ENCODE measurements at places on chromosomes 7 and 10.

DNA sequence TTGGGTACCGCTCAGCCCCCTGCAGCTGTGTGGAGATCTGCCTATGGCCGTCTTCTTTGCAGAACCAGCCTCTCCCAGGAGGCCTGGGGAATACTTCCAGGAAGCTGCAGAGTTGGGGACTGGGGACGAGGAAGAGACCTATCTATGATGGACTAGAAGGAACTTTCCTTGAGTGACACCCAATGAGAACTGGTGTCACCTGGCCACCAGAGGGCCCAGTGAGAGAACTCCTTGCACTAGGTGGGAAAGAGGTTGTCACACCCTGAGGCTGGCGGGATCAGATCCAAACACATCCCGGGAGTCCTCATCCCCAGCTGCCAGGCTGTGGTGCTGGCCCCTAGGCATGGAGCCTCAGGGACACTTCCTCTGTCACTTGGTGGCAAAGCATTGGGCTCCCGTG lies 4.9 kb upstream of the GRID2IP start:
- H3K4me3 ChIP-seq: no peak overlapping the region
- H3K27ac ChIP-seq: no peak overlapping the region
- no peak for DNase-seq

GRCh38 chr7:114627231-114627630 lies 212.6 kb downstream of the FOXP2 start:
- H3K36me3 ChIP-seq: peaks cover 5% of the 10 kb centered on the region
- no peak overlapping the region for H3K27ac ChIP-seq
- H3K4me1 ChIP-seq: no peaks in the 10 kb centered on the region
- no peak for DNase-seq

DNA sequence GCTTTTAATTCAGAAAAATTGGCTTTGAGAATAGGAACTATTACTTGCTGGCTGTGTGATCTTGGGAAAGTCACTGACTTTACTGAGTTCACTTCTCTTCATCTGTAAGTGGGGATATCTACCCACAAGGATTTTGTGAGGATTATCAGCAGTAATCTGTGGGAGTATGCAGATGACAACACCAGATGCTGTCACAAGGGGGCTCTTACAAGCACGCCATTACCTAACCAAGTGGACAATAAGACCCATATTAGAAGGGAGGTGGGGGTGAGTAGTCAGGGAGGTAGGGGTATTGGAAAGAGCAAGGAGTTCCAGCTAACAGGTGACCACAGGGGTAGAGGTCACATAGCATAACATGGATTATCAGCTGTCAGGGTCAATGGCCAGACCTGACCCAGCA lies 569.4 kb downstream of the SUGCT start:
- H3K27ac ChIP-seq: no peak overlapping the region
- no peaks in the 10 kb centered on the region for H3K27me3 ChIP-seq
- DNase-seq: no peak
- peaks cover 21% of the 10 kb centered on the region for H3K4me1 ChIP-seq

DNA sequence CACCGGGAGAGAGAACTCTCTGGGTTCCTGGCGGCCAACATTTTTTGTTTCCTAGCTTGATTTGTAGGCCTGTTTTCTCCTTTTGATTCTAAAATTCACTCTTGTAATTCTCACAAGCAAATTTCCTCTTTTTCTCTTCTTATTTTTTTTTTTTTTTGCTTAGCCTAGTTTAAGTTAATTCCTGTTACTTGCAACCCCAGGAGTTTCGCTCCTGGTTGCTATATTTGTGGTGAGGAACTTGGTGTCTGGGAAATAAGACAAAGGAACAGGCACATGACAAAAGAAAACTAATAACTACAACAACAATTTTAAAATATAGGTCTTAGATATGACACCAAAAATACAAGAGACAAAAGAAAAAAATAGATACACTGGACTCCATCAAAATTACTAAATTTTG lies 6.7 kb downstream of the AOAH start:
- H3K4me3 ChIP-seq: no peak overlapping the region
- H3K36me3 ChIP-seq: no peaks in the 10 kb centered on the region
- no peak for DNase-seq
- no peaks in the 10 kb centered on the region for H3K4me1 ChIP-seq
- H3K27me3 ChIP-seq: no peaks in the 10 kb centered on the region

GRCh38 chr7:113460067-113460466 lies 341.7 kb upstream of the SMIM30 start:
- peaks cover 4% of the 10 kb centered on the region for H3K4me1 ChIP-seq
- H3K27me3 ChIP-seq: no peaks in the 10 kb centered on the region
- H3K4me3 ChIP-seq: no peak overlapping the region

DNA sequence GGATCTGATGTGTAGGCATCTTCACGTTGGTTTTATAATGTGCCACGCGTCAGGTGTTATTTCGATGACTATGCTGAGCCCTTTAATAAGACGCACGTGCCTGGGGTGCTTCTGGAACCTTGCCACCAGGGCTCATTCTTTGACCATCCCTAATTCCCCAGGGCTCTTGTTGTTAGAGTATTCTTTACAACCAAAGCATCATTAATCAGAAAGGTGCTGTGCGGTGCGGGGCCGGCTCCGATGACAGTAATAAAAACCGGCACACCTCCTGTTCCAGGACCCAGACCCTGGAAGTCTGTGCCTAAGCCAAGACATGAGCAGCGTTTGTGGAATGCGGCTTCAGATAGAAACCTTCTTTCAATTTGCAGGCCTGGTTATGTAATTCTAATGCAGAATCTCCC lies 58.4 kb downstream of the MGMT start:
- no peak overlapping the region for H3K27ac ChIP-seq
- no peak for DNase-seq
- peak overlapping the region; percentile 60 for H3K4me3 ChIP-seq
- H3K27me3 ChIP-seq: no peaks in the 10 kb centered on the region
- H3K4me1 ChIP-seq: peaks cover 15% of the 10 kb centered on the region

- no peak overlapping the region for H3K27ac ChIP-seq
- no peaks in the 10 kb centered on the region for H3K27me3 ChIP-seq
- no peak for DNase-seq
- peak overlapping the region; percentile 96 for H3K4me3 ChIP-seq
- no peaks in the 10 kb centered on the region for H3K36me3 ChIP-seq
- H3K4me1 ChIP-seq: peaks cover 9% of the 10 kb centered on the region
These were observed 2.4 kb downstream of the BNIP3 start for GRCh38 chr10:131979336-131979735.

- H3K27ac ChIP-seq: no peak overlapping the region
- H3K4me1 ChIP-seq: no peaks in the 10 kb centered on the region
- H3K27me3 ChIP-seq: no peaks in the 10 kb centered on the region
- no peak overlapping the region for H3K4me3 ChIP-seq
- H3K36me3 ChIP-seq: no peaks in the 10 kb centered on the region
- no peak for DNase-seq
These were observed 24.3 kb downstream of the PDZD8 start for GRCh38 chr10:117350909-117351308.

- H3K4me3 ChIP-seq: no peak overlapping the region
- no peak overlapping the region for H3K27ac ChIP-seq
- H3K27me3 ChIP-seq: no peaks in the 10 kb centered on the region
- DNase-seq: no peak
These were observed 490.7 kb downstream of the RPS24 start for GRCh38 chr10:78524342-78524741.

DNA sequence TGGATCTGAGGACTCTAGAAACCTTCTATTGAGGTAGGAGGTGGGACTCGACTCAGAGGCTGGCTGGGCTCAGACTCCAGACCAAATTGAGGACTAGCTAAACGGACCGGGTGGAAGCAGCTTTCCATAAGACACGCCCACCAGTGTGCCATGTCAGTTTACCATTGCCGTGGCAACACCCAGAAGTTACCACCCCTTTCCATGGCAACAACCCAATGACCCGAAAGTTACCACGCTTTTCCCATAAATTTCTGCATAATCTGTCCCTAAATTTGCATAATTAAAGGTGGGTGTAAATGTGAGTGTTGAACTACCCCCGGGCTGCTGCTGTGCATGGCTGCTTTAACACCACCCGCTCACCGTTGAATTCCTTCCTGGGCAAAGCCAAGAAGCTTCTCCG lies 58.9 kb downstream of the MICALL2 start:
- no peaks in the 10 kb centered on the region for H3K36me3 ChIP-seq
- H3K4me3 ChIP-seq: no peak overlapping the region
- no peaks in the 10 kb centered on the region for H3K4me1 ChIP-seq
- H3K27me3 ChIP-seq: peaks cover 4% of the 10 kb centered on the region
- DNase-seq: no peak
- no peak overlapping the region for H3K27ac ChIP-seq

DNA sequence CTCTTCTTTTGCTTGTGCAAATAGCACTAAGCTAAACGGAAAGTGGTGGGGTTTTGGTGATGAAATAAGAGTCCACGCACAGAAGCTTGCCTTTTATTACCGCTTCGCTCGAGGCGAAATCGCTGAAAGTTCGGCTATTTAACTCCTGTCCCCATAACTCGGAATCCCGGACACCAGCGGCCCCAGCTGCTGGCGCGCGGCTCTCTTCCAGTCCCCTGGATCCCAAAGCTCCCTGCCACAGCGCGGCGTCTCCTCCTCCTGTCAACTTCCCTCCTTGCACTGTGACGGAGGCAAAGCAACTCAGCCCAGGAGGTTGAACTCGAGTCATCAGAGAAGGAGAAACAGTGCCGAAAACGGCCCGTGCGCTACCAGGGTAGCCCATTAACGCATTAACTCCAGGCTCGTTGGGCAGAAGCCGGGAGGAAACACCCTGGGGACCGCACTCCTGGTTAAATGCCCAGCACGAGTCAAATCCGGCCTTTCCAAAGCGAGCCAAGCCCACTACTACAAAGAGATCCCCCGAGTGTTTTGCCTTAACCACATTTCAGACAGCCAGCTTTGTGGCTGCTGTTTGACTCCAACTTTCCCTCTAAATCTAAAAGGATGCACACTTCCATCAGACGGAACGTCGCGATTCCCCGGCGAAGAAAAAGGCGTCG lies 1.3 kb downstream of the SEMA3D start:
- peak overlapping the region; percentile 93 for H3K27ac ChIP-seq
- no peaks in the 10 kb centered on the region for H3K36me3 ChIP-seq
- H3K27me3 ChIP-seq: no peaks in the 10 kb centered on the region
- H3K4me1 ChIP-seq: peaks cover 4% of the 10 kb centered on the region
- H3K4me3 ChIP-seq: peak overlapping the region; percentile 89

- peaks cover 3% of the 10 kb centered on the region for H3K4me1 ChIP-seq
- H3K27me3 ChIP-seq: no peaks in the 10 kb centered on the region
- DNase-seq: no peak
- no peak overlapping the region for H3K27ac ChIP-seq
- H3K36me3 ChIP-seq: no peaks in the 10 kb centered on the region
These were observed 17.3 kb upstream of the GRIFIN start for GRCh38 chr7:2493205-2494164.

DNA sequence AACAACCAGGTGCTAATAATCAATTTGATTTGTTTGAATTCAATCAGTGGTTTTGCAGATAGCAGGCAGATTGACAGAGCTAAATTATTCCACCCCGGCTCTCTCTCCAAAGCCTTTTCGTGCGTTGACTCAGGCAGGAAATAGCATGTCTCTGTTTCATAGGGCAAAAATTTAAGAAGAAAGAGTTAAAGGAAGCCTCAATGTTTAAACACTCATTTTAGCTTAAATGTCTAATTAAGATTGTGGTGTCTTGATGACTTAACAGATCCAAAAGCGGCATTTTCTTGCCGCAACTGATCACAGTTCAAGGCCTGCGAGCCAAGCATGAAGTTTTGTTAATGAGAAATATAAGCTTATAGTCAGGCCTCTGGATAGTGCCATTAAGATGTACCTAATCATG lies 1051.1 kb upstream of the AUTS2 start:
- no peak overlapping the region for H3K27ac ChIP-seq
- H3K4me3 ChIP-seq: no peak overlapping the region
- no peaks in the 10 kb centered on the region for H3K36me3 ChIP-seq
- H3K4me1 ChIP-seq: no peaks in the 10 kb centered on the region
- no peaks in the 10 kb centered on the region for H3K27me3 ChIP-seq

DNA sequence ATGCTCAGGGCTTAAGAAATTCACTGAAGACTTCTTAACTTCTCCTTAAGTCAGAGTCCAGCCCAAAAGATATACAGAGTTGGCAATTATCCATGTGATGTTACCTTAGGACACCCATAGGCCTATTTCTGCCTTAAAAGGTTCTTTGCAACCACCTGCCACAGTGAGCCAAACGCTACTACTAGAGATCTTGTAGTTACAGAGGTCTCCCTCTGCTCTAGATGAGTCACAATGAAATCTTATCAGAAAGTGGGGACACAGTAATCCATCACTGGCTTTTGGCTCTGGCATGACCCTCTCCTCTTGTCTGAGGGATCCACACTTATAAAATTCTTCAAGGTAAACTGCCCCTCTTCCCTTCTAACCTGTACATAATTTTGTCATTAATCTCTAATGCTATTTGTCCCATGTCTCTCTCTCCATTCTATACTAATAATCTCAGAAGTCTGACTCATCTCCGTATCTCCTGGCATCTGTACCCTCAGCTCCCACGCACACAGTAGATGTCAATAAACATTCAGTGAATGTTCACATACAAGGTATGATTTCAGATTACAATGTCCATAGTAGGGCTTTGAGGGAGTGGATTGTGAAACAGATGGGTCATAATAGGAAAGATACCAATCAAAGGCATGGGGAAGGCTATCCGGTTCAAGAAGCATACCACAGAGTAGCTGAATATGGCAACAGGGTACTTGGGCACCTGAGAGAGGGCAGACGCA lies 112.1 kb downstream of the SGMS1 start:
- peaks cover 40% of the 10 kb centered on the region for H3K4me1 ChIP-seq
- no peaks in the 10 kb centered on the region for H3K36me3 ChIP-seq
- H3K4me3 ChIP-seq: no peak overlapping the region
- no peak for DNase-seq
- H3K27me3 ChIP-seq: no peaks in the 10 kb centered on the region
- H3K27ac ChIP-seq: no peak overlapping the region

DNA sequence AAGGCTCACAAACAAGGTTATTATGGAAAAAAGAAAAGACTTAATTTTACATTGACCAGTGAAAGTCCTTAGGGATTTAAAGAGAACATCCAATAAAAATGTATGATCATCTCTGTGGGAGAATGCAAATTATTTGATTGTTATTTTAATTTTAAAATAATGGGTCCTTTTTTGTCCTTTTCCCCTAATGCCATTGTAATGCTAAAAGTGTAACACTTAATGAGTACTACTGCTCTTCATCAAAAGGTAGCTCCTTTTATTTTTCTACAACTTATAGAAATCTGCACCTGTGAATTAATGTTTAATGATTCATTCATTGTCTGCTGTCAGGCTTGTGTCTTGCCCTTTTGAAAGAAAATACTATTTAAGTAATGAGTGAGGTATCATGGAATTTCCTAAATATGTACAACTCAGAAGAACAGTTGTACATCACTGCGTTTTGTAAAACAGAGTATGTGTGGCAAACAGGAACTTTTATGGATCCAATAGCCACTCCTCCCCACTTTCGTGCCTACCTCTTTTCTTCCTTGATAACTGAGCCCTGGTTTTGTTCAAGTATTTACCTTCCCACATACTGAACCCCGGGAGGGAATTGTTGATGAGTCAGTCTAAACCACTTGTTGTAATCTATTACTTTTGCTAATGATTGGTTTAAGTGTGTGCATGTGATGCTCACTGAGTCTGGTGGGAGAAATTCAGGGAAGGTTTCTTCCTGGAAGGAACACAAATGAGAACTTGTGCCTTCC lies 19.9 kb upstream of the TRUB1 start:
- H3K4me3 ChIP-seq: no peak overlapping the region
- H3K27me3 ChIP-seq: no peaks in the 10 kb centered on the region

GRCh38 chr10:98238391-98238790 lies 29.6 kb downstream of the LOXL4 start:
- DNase-seq: no peak
- peaks cover 23% of the 10 kb centered on the region for H3K36me3 ChIP-seq
- no peaks in the 10 kb centered on the region for H3K4me1 ChIP-seq
- no peaks in the 10 kb centered on the region for H3K27me3 ChIP-seq
- no peak overlapping the region for H3K27ac ChIP-seq

- no peaks in the 10 kb centered on the region for H3K4me1 ChIP-seq
- no peak overlapping the region for H3K27ac ChIP-seq
- no peak overlapping the region for H3K4me3 ChIP-seq
These were observed 44.0 kb upstream of the SVOPL start for GRCh38 chr7:138745189-138745588.

Measured in thoracic aorta (tissue), 2 donors.